ENCODE measurements at places on chromosomes 12 and 14.

DNA sequence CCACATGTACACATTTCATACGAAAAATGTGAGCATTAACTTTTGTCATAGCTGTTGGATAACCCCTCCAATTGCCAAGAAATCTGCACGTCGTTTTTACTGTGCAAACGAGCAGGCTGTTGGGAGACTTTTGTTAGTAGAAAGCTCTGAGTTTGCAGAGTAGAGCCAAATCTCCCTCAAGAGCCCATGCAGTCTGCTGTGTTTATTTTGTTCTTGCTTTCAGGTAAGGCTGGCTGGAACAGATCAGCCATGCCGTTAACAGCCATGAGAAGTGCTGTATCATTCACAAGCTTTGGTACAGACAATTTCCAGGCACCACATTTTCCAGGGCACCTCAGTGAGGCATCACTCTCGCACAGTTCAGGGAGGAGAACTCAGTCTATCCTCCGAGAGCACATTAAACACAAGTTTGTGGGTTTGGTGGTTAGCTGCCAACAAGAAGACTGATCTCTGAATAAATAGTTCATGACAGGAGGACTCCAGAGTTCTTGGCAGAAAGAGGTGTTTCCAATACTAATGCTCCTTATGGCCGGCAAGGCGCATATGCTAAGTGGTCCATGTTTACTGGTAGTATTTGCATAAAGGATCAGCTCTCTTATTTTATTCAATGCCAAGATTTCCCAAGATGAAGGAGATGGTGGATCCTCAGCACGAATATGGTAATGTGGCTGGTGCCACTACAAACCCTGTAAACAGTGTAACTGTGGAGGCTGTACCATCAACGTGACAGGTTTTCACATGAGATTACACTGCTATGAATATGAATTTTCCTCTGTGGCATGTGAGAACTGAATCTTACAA lies 30.3 kb upstream of the PELI2 start:
- DNase-seq, result no peak

GRCh38 chr12:24668563-24668962 lies 280.3 kb downstream of the BCAT1 start:
- no peak for DNase-seq

- DNase-seq, result no peak
These were observed 71.9 kb downstream of the DYRK2 start for GRCh38 chr12:67720351-67720856.

DNA sequence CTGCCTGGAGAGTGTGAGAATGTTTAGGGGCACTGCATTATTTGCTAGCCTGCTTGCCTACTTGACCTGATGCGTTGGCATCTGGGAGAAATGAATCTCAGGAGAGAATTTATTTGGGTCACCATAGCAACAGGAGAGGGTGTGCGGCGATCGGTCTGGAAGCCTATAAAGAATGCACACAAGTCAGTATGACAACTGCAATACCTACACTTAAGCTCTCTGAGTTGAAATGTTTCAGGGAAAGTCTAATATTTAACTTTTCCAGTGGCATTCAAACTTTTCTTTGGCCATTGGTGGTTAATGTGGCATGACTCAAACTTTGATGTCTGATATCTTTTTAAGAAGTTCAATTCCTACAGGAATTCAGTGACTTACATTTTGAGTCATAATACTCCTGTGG lies 205.1 kb downstream of the NEDD1 start:
- DNase-seq, result no peak

- no peak for DNase-seq
These were observed 8.8 kb upstream of the EVL start for GRCh38 chr14:100056431-100056830.

- peak; percentile 88 for DNase-seq
These were observed at the start of gene ZC2HC1C for GRCh38 chr14:75069121-75069810. Gene ZC2HC1C, plus strand, starts transcription at chr14:75069641. Its CDS starts 933 bp downstream, at chr14:75070574.

- no peak for DNase-seq
These were observed 140.5 kb downstream of the FOXN3 start for GRCh38 chr14:89276424-89276975.

GRCh38 chr14:93748208-93749075 lies 39.8 kb downstream of the PRIMA1 start:
- no peak for DNase-seq

DNA sequence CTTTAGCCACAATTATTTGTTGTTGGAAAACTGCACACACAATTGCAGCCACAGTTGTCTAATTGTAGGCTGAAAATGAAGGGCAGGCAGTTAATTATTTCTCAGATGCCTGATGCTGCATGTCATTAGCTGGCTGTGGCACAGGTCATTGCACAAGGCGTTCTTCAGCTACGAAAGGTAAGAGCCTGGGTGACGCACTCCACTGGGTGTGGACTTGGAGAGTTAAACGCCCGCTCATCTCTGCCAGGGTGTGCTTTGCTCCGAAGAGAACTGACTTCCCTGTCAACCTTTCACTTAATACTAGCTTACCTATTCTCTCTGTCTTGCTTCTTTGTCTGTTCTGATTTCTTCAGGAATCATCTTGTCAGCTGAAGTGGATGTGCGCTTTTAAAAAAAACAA lies 91.4 kb upstream of the CPM start:
- peak; percentile 93 for DNase-seq

GRCh38 chr14:58118097-58118815 lies 33.8 kb downstream of the ARMH4 start:
- no peak for DNase-seq

- no peak for DNase-seq
These were observed 17.0 kb upstream of the NUDT4 start for GRCh38 chr12:93360688-93361087.

- no peak for DNase-seq
These were observed 70.0 kb downstream of the CHST11 start for GRCh38 chr12:104526751-104527150.

- DNase-seq, result peak; percentile 36
These were observed 271.6 kb downstream of the CACNA1C start for GRCh38 chr12:2324387-2324786.

DNA sequence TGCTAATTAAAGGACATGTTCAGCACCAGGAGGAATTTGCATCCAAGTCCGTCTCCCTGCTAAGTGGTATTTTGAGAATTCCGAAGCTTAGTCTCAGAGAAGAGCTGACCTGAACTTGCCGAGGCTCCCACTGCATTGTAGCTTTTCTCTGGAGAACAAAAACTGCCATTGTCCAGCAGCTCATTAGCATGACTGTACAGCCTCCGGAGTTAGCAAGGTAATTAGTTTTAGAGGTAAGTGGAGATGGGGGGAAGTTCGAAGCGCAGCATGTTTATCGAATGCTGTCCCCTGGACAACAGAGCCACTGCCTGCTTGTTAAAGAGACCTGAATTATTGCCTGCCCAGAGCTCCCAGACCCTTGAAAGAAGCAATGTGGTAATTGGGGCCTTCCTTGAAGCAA lies 160.3 kb upstream of the PELI2 start:
- no peak for DNase-seq

GRCh38 chr12:71159264-71159663 lies 1.5 kb upstream of the TSPAN8 start:
- DNase-seq, result no peak

DNA sequence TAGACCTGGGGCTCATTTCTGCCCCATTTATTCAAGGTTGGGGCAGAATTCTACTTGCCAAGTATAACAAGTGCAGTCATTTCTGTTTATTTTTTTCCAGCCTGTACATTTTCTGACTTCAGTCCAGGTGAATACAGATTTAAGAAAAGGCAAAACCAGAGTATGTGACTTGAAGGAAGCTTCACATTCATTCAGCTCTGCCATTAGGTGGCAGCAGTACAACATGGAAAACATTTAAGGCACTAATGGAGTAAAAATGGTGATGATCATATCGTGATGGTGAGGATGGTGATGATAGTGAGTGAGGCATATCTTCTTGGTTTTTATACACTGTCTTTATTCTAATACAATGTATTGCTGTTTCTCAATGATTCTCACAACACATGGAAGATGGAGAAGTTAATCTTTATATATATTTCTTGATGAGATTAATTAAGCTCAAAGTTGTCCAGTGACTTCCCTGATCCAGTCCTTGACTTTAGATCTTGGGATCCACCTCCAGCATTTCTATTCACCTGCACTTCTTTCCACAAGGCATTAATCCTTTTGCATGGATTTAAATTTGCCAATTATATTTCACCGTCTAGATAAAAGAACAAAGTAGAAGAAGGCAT lies 176.7 kb upstream of the SEL1L start:
- no peak for DNase-seq

- DNase-seq, result no peak
These were observed 201.1 kb downstream of the ITPR2 start for GRCh38 chr12:26631846-26632245.
